ENCODE measurements at places on chromosomes 13 and 19.

- DNase-seq, result no peak
Observed at GRCh38 chr19:4443966-4444764, 13.4 kb downstream of the UBXN6 start.

GRCh38 chr13:110070511-110071120 lies 236.3 kb downstream of the COL4A1 start:
- DNase-seq, result no peak

- no peak for DNase-seq
Observed at GRCh38 chr13:112968910-112969691, at the start of gene MCF2L. Gene MCF2L, plus strand, starts transcription at chr13:112969214. Its CDS starts 166 bp downstream, at chr13:112969380.

GRCh38 chr13:77291774-77292173 lies 35.1 kb downstream of the MYCBP2 start:
- no peak for DNase-seq

GRCh38 chr13:25733696-25734435 lies 317.9 kb downstream of the SHISA2 start:
- DNase-seq, result no peak

DNA sequence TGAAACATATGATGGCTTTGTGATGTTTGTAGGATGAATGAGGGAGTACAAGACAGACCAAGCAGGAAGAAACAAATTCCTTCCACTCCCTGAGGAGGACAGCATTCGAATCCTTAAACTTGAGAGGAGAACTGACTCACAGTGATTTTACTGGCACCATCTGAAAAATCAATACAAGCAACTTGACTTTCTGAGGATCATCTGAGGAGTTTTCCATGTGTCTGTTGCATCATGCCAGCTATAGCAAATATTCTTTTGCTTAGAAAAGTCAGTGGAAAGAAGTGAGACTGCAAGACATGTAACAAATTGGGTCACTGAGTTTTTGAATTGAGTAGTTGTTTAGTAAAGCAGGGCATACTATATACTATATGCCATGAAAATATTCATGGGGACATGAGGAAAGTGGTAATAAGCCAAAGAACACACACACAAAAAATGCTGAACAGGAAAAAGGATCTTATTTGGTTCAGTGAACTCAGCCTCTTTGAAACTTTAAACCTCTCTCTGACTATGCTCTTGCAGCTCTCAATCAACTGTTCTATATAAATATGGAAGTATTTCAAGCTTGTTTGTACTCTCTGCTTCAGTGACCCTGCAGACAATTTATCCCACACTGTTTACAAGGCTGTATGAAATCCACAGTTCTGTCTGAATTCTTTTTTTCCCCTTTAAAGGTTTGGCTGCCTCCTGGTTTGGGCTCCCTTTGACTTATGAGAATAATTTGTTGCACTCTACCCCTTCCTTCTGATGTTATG lies 35.5 kb downstream of the SERTM1 start:
- DNase-seq, result no peak

DNA sequence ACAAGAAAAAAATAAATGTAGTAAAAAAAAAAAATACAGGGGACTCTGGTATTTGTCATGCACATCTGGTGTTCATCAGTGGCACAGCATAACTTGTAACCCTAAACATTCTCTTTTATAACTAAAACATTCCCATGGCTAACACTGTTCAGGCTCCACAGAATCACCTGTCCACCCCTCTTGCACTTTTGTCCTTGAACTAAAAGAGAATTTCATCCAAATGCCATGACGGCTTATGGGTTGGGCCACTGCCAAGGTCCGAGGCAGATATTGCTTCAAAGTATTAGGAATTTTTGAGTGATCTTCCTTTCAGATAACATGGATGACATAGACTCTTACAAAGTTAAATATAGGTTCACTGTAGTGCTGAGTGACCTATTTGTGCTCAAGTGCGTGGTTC lies 25.7 kb upstream of the SERP2 start:
- no peak for DNase-seq

DNA sequence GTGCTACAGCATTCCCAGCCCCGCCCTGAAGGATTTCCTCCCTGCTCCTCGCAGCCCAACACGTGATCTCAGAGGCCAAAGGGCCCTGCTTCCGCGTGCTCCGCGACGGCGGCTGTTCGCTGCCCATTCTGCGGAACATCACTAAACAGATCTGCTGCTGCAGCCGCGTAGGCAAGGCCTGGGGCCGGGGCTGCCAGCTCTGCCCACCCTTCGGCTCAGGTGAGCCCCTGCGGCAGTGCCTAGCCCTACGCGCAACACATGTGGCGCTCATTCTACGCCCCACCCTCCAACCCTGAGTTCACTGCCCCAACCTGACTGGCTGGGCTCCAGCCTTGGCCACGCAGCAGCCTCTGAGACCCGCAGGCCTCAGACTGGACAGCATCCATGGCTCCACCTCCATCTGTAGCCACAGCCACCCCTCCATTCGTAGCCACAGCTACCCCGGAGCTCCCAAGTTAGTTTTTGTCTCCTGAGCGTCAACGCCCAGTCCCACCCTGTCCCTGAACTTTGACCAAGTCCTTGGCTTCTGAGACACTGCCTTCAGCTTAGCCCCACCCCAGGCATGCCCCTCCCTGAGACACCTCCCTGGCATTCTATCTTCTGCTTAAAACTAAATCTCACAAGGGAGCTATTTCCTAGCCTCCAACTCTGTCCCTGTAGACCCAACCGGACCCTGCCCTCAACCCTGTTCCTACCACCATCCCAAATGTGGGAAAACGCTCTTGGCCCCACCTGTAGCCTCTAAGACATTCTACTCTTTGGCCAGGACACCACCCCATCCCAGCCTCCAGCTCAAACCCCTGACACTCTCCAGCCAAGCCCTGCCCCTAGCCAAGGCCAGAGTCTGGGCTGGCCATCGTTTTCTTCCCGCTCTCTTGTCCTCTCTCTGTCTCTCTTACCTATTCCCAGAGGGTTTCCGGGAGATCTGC lies 6.4 kb downstream of the LTBP4 start:
- no peak for DNase-seq

- DNase-seq, result no peak
Observed at GRCh38 chr13:63288576-63288975, 1872.9 kb upstream of the PCDH20 start.

- DNase-seq, result no peak
Observed at GRCh38 chr19:47057328-47057727, 8.9 kb upstream of the TMEM160 start.

- no peak for DNase-seq
Observed at GRCh38 chr19:7618348-7618747, 11.0 kb downstream of the XAB2 start.

DNA sequence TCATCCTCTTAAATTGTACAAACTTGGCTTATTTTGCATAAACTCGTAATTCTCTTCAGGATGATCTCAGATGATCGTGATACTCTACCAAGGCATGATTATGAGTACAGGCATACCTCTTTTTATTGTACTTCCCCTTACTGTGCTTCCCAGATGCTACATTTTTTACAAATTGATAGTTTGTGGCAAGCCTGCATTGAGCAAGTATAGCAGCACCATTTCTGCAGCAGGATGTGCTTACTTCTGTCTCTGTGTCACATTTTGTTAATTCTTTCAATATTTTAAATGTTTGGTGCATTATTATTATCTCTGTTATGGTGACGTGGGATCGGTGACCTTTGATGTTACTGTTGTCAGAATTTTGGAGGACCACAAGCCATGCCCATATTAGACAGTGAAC lies 752.3 kb downstream of the PCDH9 start:
- DNase-seq, result no peak

DNA sequence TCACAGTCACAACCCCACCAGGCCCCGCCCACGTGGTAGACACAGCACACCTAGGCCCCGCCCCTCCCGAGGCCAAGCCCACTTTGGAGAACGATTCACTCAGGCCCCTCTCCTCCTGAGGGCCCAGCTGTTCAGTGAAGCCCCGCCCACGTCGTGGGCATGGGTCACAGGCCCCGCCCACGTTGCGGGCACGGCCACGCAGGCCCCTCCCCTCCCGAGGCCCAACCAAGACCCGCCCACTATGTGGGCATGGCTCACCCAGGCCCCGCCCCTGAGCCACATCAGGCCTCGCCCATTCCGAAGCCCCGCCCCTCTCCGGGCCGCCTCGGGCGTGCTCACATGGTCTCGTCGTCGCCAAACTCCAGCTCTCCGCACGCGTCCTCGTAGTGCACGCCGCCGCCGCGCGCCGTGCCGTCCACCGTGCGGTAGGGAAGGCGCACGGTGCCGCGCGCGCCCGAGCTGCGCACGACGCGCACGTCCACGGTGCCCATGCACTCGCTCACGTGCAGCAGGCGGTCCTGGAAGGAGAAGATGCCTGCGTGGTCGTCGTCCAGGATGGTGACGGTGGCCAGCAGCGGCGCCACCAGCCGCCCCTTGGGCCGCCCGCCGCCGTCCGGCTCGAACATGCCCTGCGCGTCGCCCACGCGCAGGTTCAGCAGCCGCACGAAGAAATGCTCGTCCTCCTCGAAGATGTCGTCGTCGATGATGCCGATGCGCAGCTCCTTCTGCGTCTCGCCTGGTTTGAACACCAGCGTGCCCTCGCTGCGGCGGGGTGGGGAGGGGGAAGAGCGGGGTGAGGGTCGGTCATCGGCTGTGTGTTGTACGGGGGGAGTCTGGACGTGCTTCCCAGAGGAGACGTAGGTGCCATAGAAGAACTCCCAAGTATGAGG lies 24.0 kb downstream of the SLC8A2 start:
- peak; percentile 84 for DNase-seq
